Astrocyte of the cerebellum (primary cell): ENCODE measurements at places on chromosomes 5 and 9.
A peak's percentile ranks its signal among the peaks of the same experiment; 100 is the strongest.

GRCh38 chr9:70924895-70925547, 196.4 kb downstream of the TRPM3 start:
- peak; percentile 82 for DNase-seq

- DNase-seq, result peak; percentile 86
These were observed at the start of gene ENDOG for GRCh38 chr9:128818099-128818838. Gene ENDOG, plus strand, starts transcription at chr9:128818500. Its CDS starts 185 bp downstream, at chr9:128818685.

GRCh38 chr9:5633243-5633642, 4.3 kb downstream of the RIC1 start:
- no peak for DNase-seq

DNA sequence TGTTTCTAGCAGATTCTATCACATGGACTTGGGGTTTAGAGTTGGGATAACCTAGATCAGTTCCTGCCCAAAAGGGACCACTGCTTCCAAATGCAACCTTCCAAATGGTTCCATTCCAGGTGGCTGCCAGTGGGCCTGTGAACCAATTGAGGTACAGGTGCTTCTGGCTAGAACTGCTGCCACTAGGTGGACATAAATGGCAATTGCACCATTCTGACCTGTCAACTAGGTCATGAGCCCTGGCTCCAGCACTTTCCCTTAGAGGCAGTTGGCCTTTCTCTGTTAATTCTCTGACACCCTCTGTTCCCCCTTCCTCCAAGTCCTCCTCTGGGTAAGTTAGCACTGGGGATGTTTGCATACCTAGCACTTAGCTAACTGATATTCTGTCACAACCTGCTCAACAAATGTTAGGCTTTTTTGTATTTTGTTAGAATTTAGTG, 16.6 kb upstream of the HEMGN start:
- DNase-seq, result no peak

- no peak for DNase-seq
These were observed 412 bp downstream of the LCN1 start for GRCh38 chr9:135521608-135522095.

GRCh38 chr5:145483212-145483611, 351.9 kb downstream of the PRELID2 start:
- DNase-seq, result no peak

DNA sequence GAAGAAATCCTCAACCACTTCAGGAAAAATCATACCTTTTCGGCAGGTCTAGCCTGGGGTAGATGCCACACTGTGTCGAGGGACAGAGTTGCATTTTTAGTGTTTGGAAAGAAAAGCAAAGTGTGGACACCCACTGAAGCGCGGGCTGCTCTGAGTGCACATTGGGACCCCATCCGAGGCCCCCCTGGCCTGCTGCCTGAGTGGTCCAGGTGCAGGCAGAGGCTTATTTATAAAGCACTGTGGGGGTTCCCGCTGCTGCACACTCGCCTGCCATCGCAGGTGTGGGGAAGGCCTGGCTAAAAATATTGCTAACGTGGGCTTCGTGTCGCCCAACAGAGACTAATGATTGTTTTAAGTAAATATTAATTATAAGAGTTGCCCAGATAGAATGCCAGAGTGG, 119.4 kb downstream of the CRB2 start:
- DNase-seq, result no peak

DNA sequence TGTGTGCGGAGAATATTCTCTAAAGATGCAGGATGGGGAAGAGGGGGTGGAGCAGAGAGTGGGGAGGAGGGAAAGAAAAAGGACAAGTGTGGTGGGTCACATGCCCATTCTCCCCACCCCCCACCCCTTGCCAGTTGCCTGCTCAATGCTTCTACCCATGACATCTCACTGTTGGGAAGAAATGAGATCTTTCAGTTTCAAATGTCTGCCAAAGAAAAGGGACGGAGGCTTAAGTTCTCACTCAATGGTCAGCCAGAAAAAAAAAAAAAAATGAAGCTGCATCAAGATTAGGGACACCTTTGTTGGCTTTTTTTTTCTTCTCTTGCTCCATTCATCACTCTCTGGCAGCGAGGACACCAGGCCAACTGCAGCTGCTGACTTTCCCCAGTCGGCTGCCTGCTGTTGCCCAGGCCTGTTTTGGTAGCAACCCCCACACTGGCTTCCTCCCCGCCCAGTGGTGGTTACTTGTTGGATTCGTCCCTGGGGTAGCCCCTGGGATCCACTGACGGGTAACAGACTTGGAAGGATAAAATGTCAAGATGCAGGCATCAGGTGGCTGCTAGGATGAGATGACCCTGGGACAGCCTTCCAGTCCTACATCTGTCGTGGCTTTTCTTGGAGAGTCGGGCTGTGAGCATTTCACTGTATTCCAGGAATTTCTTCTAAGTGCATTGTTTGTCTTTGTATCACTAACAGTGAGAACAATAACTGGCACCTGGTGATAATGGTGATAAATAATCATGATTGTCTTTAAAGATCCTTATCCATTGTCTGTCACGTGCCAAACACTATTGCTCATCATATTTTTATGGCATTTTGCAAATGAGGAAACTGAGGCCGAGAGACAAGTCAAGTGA, 9.1 kb downstream of the WWC1 start:
- no peak for DNase-seq

- no peak for DNase-seq
These were observed 1135.0 kb upstream of the WWC1 start for GRCh38 chr5:167156446-167156845.

DNA sequence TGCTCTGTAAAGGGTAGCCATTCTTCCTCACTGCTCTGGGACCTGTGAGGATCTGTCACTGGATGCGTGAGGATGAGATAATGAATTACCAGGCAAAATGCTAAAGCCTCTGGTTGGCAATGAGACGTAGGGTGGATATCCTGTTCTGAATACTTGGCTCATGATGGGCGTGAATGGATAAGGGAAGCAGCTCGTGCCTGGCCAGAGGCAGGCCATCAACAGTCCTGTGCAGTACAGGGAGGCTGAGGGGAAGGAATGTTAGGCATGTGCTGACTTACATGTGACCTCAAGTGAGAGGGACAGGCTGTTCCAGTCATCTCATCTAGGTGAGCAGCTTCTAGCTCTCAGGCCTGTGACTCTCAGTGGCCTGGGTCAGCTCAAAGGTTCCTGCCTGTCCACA, 172.8 kb downstream of the CARTPT start:
- DNase-seq, result no peak

- no peak for DNase-seq
These were observed 518 bp upstream of the FAM13B start for GRCh38 chr5:138033386-138033808.

DNA sequence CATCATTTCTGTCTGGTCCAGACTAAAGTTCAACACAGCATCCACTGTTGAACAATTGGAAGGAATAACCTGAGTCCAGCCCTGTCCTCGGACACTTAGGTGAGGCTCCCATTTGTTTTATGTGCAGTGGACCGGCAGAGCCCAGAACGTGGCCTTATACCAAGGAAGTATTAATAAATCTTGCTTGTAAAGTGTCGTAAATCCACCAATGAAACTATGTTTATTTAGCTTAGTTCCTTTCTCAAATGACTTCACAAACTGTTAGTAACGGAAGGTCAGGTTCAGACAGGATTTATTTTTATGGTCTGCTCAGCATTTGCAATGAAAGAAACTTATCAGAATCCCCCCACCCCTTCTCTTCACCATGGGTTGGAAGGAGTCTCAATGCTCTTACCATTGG, 149.5 kb downstream of the PCSK1 start:
- DNase-seq, result no peak

DNA sequence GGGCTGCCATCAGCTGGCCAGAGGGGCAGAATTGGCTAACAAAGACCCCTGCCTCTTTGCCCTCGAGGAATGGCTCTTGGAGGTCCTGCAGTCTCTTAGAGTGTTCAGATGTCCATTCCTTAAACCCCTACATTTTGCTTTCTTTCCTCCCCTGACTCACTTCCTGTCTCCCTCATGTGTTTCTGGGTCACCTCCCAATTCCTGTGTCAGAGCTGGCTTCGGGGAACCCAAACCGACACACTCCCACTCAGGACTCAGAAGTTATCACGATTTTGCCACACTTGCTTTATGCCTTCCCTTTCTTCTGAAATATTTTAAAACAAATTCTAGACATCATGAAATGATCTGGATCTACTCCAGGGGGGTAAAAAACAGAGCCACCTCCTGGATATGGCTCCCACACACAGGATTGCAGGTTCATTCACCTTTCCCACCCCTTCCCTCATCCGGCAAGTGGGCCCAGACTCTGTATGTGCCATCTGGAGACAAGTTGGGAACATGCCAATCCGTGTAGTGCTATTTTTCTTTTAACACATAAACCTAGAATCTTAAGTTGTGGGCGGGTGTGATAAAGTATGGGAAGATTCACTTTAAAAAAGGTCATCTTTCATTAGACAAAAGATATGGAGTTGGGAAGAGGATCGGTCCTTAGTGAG, 145.7 kb downstream of the NXNL2 start:
- DNase-seq, result no peak

- DNase-seq, result no peak
These were observed 16.1 kb downstream of the RAI14 start for GRCh38 chr5:34672196-34672595.

GRCh38 chr5:72147569-72147968, 40.3 kb downstream of the MAP1B start:
- no peak for DNase-seq

- DNase-seq, result peak; percentile 94
These were observed 36.4 kb upstream of the GAS1 start for GRCh38 chr9:86983620-86984259.

- DNase-seq, result no peak
These were observed 260.6 kb downstream of the DENND1A start for GRCh38 chr9:123669346-123669745.

GRCh38 chr9:99216073-99216472, 5.7 kb downstream of the ALG2 start:
- no peak for DNase-seq

GRCh38 chr5:150647275-150648251, 7.1 kb downstream of the SYNPO start:
- no peak for DNase-seq

DNA sequence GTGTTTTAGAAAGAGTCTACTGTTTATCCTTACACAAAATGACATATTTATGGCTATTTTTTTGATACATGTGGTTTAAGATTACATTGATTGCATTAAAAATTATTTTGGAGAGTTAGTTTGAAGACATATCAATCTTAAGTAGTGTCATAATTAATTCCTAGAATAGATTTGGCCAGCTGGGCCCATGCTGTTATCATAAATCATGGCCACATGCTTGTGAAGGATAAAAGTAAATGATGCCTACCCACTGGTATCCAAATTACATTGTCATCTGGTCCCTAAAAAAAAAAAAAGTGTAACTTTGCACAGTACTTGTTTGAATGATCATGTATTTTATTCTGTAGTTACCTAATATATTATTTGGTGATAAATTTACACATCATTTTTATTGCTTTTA, 96.9 kb downstream of the PARP8 start:
- DNase-seq, result no peak

GRCh38 chr5:71949772-71950171, 157.5 kb upstream of the MAP1B start:
- no peak for DNase-seq

DNA sequence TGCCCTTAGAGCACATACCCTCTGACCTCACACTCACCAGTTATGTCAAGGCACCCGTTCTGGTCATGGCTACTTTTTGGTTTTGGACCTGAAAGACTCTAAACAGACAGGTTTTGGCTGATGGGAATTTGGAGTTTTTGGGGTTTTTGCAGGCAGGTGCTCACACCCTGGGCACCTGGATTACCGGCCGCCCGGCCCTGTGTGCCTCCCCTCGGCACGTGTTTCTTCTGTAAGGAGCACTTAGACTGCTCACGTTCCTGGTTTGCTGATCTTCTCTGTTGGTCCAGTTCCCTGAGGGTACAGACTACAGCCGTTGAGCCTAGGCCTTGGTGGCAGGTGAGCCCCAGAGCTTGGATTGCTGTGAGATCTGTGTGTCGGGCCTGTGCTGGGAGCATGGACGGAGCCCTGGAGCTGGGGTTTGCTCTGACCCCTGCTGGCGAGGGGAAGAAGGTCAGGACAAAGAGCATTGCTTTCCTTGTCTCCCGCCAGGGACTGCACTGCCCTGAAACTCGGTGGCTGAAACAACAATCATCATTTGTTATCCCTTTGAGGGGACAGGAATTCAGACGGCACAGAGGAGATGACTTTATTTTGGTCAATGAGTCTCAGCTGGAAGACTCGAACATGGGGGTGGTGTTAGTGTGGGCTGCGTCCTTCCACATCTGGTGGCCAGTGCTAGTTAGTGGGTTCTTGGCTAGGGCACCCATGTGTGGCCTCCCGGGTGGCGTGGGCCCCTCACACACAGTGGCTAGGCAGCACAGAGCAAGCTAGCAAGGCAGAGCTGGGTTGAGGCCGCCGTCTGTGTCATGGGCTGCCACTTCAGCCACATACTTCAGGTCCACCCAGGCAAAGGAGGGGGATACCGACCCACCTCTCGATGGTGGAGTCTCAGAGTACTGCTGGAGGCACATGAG, 76.4 kb downstream of the EHMT1 start:
- no peak for DNase-seq

- no peak for DNase-seq
These were observed 672.5 kb upstream of the RORB start for GRCh38 chr9:73824671-73825070.

DNA sequence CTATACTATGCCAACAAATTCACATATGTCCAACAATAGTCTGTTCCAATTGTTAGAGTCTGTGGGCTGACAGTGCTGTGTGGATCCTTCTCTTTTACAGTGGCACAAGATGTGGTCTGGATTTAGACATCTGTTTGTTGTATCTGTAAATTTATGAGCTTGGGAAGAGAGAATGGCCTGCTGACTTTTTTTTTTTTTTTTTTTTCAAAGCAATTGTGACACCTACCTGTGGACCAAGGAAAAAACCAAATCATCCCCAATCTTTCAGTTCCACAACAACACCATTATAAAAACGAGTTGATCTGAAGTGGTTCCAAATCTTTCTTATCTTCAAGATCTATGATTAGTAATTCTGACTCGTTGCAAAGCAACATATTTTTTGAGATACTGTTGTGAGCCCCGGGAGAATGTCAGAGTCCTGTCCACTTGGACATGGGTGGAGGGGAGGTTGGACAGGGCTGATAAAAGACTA, 4.9 kb downstream of the IRX2 start:
- no peak for DNase-seq

GRCh38 chr5:20434786-20435185, 446.8 kb upstream of the CDH18 start:
- DNase-seq, result no peak

DNA sequence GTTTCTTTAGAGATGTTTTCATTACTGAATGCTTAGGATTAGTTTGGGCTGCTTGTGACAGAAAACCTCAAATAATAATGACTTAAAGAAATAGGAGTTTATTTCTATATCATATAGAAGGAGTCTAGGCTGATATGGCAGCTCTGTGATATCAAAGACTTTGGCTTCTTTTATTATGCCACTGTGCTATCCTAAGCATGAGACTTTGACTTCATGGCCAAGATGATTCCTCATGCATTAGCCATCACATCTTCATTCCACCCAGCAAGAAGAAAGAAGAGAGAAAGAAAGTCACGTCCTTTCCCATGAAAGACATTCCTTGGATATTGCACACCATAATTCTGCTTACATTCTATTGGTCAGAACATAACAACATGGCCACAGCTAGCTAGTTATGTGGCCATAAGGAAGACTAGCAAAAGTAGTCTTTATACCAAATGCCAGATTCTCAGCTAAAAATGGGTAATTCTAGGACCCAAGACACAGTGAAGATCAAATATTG, 76.2 kb downstream of the DAPK1 start:
- no peak for DNase-seq

- no peak for DNase-seq
These were observed 5.5 kb upstream of the PDE8B start for GRCh38 chr5:77204967-77205366.

- DNase-seq, result no peak
These were observed 40.8 kb upstream of the CCDC152 start for GRCh38 chr5:42715785-42716184.
